ENCODE measurements at places on chromosomes 1 and 21. TPM values are rescaled to one million over a fixed set of nuclear protein-coding genes. Genes with fewer than 3 reads are reported as not detected.

The CELA3B gene
- total RNA-seq: not detected

The TCP10L gene
- total RNA-seq: 0.45 TPM

The OR10Z1 gene
- not detected for total RNA-seq

The OR10J4 gene
- not detected for total RNA-seq

The HP1BP3 gene
- 395 TPM for total RNA-seq

The TFF1 gene
- not detected for total RNA-seq

The SPRR5 gene
- not detected for total RNA-seq

The DDAH1 gene
- total RNA-seq: 88.9 TPM

The GLIS1 gene
- total RNA-seq: 1.6 TPM

The BACE2 gene
- total RNA-seq: 127 TPM

The C1orf232 gene
- total RNA-seq: not detected

The CFHR1 gene
- total RNA-seq: 1.1 TPM

The PLA2G2E gene
- total RNA-seq: not detected

The C1orf198 gene
- 75.6 TPM for total RNA-seq

The UBAP2L gene
- total RNA-seq: 115 TPM

All from fibroblast of the aortic adventitia (primary cell).